ENCODE measurements at places on chromosomes 6 and 20.

- no peak for DNase-seq
These were observed 726 bp upstream of the EMILIN3 start for GRCh38 chr20:41367393-41367695.

DNA sequence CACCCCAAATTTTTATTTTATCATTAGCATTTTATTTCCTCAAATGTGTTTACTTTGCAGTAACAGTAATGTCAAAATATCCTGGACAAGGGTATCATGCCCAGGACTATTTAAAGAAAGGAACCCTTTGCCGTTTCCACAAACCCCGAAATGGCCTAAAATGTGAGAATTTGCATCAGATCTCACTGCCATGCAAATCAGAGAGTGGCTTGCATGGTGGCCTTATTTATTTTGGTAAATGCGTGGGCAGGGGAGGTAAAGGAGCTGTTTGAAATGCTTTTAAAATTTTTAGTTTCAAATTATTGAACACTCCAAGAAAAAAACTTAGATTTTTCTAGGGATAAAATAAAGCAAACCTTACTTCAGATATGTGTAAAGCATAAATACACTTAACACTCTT is 43.8 kb downstream of the ADAT2 start:
- no peak for DNase-seq

- no peak for DNase-seq
These were observed 162.2 kb downstream of the KCNQ5 start for GRCh38 chr6:72784071-72784470.

GRCh38 chr6:170073846-170074245 is 217.0 kb downstream of the DLL1 start:
- DNase-seq: no peak

DNA sequence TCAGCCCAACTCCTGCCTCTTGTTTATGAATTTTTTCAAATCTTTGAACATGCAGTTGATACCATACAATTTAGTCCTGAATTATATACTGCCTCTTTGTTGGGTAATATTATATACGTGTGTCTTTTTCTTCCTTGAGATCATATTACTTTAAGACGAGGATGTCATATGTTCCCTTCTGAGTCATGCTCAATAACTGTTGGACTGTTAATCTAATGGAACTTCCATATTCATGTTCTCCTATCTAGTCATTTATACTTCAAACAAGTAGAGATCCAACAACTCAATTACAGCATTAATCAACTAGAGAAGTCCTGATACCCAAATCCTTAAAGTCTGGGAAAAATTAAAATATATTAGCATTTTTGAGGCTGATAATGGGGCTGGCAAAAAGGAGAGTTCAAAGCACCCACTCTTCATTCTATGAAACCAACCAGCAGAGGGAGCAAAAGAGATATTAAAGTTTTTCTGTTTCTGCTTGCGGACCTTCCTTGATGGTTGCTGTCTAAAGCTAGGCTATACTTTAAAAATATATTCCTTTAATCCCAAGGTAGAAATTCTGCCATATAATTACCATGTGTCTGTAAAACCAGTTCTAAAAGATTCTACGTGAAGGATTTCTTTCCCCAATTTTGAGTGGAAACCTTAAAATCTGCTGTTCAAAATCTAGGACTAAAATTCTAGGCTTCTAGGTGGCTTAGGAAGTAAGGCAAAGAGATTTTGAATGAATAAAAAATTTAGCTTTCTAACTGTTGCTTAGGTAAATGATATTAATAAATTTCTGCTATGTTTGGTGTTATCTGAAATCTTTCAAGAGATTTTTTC is 498.9 kb downstream of the BCKDHB start:
- no peak for DNase-seq

DNA sequence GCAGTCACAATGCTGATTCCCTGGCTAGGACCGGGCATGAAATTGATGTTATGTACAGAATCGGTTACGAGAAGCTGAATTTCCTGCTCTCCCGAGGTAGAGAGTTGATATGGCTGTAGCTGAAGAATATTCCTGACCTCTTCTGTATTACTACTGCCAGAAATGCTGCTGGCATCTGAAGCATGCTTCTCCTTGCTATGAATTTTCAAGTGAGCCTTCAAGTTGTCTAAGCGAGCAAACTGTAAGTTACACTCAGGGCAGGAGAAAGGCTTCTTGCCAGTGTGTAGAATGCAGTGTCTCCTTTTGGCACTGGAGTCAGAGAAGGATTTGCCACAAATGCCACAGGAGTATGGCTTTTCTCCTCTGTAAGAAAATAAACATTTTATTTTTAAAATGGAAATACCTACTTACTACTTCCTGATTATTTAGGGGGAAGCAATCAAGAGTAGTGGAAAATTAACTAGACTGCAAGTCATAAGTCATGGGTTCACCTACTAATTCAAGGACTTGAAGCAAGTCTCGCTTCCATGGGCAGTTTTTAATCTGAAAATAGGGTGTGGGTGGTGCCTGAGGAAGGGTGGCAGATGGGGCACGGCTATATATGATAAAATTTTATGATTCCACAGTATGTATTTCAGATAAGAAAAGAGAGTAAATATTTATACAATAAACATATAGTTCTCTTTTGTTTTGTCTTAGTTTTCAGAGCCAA is 10.8 kb upstream of the MICAL1 start:
- no peak for DNase-seq

DNA sequence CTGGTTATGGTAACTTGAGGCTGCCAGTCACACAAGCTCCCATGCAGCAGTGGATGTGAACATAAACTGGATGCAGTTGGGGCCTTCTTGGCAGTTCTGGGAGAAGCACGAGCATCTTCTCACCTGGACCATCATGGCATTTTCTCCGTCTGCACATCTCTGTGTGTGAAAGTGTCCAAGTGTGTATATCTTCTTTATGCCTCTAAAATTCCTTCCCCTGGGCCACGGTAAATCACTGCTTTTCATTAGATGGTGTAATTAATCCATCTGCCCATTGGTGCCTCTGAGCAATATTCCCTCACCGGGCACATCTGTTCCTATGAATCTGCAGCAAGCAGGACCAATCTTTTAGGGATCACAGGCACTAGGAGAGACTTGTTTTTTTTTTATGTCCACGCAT is 138.0 kb downstream of the MAP3K7 start:
- DNase-seq: no peak

Measured in mucosa of gallbladder (tissue), 1 donor.